ENCODE measurements at places on chromosomes 1 and 21.

- no peak for DNase-seq
Measured at GRCh38 chr1:2304921-2305681, 77.0 kb downstream of the SKI start.

DNA sequence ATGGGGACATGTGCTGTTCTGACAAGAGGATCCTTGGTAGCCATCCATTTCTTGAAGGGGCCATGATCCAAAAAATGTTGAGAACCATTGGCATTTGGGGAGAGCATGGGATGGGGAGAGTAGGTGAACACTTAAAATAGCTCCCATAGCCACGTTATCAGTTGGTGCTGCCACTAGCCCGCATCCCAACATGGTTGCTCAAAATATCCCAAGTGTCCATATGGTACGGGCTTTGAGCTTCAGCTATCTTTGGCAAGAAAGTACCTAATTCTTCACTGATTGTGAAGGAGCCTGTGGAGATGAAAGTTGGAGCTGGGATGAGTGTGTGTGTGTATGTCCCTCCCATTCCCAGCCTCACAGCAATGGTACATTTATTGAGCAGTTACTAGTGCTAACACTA lies 3.1 kb upstream of the ZNF648 start:
- no peak for DNase-seq

DNA sequence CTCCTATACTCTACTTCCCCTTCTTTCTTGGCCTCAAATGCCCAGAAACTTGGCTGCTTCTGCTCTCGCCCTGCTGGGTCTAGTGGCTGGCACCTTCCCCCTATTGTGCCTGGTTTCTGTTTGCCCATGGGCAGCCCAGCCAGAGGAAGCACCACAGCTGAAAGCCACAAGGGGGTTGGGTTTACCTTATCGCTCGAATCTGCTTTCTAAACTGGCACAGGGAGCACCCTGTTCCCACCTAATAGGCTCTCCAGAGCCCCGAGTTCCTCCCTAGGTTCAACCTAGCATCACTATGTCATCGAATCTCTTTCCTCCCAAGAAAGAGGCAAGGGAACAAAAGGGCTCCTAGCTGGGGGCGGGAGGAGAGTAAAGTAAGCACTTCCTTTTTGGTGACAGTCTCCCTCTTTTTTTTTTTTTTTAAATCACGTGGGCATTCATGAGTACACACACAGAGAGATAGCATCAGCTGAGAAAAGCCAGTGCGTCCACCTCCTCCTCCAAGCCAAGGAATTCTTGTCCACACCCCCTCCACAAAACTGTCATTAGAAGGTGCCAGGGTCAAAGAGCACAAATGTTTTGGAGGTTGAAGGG lies 72.8 kb downstream of the PLEKHA6 start:
- peak; percentile 35 for DNase-seq

DNA sequence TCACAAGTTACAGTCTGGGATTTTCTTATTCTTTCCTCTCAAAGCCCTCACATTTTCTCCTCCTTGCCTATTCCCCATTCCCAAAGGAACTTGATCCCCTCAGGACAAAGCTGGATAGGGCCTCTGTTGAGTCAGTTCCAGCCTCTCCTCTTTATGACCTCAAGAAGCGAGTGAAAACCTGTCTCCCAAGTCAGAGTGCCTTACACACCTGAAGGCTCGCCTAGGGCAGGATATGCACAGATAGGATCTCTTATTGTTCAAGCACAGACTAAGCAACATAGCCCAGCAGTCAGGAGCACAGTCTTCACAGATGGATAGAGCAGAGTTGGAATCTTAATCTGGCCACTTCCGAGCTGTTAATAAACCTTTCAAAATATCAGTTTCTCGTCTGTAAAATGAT lies 60.8 kb upstream of the PRRC2C start:
- no peak for DNase-seq

- DNase-seq: no peak
Measured at GRCh38 chr1:154626456-154627256, 18.7 kb upstream of the ADAR start.

- DNase-seq: no peak
Measured at GRCh38 chr1:70220015-70220414, 1.2 kb upstream of the SRSF11 start.

GRCh38 chr1:53108646-53109580 lies 33.5 kb downstream of the SLC1A7 start:
- no peak for DNase-seq
